HFFc6 (cell line): ENCODE measurements at places on chromosomes 11 and 22. TPM values are rescaled to one million over a fixed set of nuclear protein-coding genes. Genes with fewer than 3 reads are reported as not detected.

DNA sequence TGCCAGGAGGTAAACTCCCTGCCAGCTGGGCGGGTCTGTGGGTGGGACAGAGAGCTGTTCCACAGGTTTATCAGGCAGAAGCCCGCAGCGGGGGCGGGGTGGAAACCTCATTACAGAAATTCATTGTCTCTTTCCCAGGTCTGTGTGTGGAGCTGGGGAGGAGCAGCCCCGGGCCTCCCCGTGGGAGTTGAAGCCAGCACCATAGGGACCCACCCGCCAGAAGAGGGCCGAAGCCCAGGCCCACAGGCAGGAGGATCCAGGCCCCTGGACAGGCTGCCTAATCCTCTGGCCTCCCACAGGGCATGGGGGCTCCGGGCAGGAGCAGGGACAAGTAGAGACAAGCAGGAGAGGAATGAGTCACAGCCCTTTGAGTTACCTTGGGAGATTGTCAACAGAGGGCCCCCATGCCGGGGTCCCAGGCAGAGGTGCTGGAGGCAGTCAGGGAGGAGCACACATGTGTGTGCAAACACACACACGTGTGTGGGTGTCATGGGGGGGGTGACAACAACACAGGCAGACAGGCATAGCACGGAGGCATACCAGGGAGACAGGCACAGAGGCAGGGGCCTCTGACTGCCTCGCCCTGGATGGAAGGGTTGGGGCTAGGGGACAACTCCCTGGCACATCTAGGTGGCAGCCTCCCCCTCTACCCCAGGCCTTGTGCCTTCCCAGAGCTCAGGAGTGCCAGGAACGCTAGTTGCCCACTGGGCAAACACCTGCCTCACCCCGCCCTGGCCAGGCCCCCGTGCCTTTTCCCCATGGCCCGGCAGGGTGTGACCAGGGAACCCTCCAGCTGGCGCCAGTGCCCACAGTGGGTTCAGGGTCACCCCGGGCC lies 1.4 kb downstream of the CDC42BPG start:
- H3K4me1 ChIP-seq = peaks cover 13% of the 10 kb centered on the region
- H3K27ac ChIP-seq = peak overlapping the region; percentile 8; the same call in 1 of the 2 replicates
- H3K27me3 ChIP-seq = peaks cover 8% of the 10 kb centered on the region
- no peak for DNase-seq
- no peaks in the 10 kb centered on the region for H3K36me3 ChIP-seq
- no peak overlapping the region for H3K4me3 ChIP-seq

DNA sequence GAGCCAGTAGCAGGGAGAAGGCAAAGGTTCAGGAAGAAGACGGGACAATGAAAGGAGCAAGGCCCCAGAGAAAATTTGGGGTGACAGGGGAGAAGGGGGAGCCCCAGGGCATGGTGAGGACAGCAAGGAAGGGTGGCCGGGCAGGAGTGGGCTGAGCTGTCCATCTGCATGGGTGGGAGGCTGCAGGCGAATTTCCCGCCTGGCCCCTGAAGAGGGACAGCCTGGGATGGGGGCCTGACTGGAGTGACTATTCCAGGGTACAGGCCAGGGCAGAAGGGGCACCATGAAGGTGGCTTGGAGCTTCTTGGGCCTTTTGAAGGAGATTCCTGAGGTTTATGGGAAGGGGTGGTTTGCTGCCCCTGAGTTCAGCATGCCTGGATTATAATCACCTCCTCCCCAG lies 56.2 kb downstream of the WNT11 start:
- no peaks in the 10 kb centered on the region for H3K36me3 ChIP-seq
- H3K27me3 ChIP-seq = peaks cover 6% of the 10 kb centered on the region
- H3K4me3 ChIP-seq = no peak overlapping the region
- DNase-seq = no peak
- H3K4me1 ChIP-seq = peaks cover 26% of the 10 kb centered on the region

GRCh38 chr11:86495351-86495750 lies 120.7 kb downstream of the CCDC81 start:
- H3K4me1 ChIP-seq = peaks cover 10% of the 10 kb centered on the region
- DNase-seq = no peak
- H3K36me3 ChIP-seq = no peaks in the 10 kb centered on the region

- peaks cover 14% of the 10 kb centered on the region for H3K4me1 ChIP-seq
- DNase-seq = peak; percentile 25
- H3K27me3 ChIP-seq = peaks cover 12% of the 10 kb centered on the region
- no peaks in the 10 kb centered on the region for H3K36me3 ChIP-seq
- no peak overlapping the region for H3K27ac ChIP-seq
Measured at GRCh38 chr11:45180848-45181192, 34.4 kb downstream of the PRDM11 start.

Gene IGLL5
- not detected in 3 replicates for total RNA-seq

DNA sequence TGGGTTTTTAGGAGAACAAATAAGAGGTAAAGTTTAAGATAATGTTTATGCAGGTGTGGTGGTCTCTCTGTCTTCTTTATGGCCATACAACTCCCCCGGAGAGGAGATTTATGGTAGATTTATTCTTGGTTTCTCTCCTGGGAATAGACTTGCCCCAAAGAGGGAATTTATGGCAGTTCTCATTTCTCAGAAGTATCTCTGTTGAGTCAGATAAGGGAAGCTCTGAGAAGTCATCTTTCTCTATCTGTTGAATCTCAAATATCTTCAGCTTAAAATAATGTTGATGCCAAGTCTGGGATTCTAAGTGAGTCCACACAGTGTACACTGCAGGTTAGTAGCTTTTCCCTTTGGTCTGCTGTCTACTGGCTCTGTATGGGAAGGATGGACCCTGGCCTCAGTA lies 276.4 kb upstream of the PLET1 start:
- H3K36me3 ChIP-seq = no peaks in the 10 kb centered on the region
- no peak for DNase-seq
- H3K27me3 ChIP-seq = peaks cover 28% of the 10 kb centered on the region

- H3K4me1 ChIP-seq = no peaks in the 10 kb centered on the region
- H3K27me3 ChIP-seq = no peaks in the 10 kb centered on the region
- no peak overlapping the region for H3K4me3 ChIP-seq
- no peak for DNase-seq
- H3K36me3 ChIP-seq = no peaks in the 10 kb centered on the region
- no peak overlapping the region for H3K27ac ChIP-seq
Measured at GRCh38 chr22:48866906-48867681, 960.6 kb downstream of the BRD1 start.

Gene EHF
- not detected in 3 replicates for total RNA-seq
